Suppressor macrophage (primary cell): ENCODE measurements at places on chromosomes 4 and X.

GRCh38 chr4:118296729-118297128 lies 56.1 kb downstream of the PRSS12 start:
- no peak for DNase-seq

GRCh38 chr4:164571593-164572390 lies 182.1 kb upstream of the SMIM31 start:
- no peak for DNase-seq

DNA sequence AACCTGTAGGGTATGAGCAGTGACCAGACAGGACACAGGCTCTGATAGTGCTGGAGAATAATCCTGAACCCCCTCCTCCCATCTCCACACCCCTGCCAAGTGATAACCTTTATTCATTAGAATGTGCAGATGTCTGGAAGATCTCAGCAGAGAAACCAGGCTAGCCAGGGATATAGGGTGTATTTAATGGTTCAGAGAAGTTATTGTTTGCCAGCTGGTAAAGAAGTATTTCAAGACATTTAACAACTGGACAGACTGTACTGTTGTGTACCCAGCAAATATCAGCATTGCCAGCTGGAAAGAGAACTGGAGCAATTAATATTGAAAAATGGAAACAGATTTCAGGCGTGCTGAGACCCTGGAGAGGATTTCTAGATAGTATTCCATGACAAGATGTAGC lies 94.5 kb downstream of the RASGEF1B start:
- DNase-seq = no peak

GRCh38 chr4:173855015-173855414 lies 325.0 kb upstream of the HAND2 start:
- DNase-seq = no peak

- DNase-seq = no peak
These were observed 317.4 kb downstream of the ASMT start for GRCh38 chrX:1932231-1932630.

DNA sequence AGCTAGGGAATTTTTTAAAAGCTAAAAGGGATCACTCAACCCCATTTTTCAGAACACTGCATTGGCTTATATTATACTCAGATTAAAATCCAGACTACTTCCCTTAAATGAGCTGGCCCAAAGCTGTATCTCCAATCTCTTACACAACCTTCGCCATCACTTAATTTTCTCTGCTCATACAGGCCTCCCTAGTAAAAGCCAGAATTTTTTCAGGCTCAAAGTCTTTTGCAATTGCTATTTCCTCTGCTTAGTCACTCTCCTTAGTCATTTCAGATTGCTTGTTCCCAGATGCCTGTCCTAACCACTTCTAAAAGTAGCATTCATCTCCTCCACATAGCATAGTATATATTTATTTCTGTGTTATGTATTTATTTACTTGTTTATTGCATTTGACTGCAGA lies 1587.9 kb upstream of the ADGRL3 start:
- DNase-seq = peak; percentile 81
